ENCODE measurements at places on chromosomes 12 and 14. TPM values are rescaled to one million over a fixed set of nuclear protein-coding genes. Genes with fewer than 3 reads are reported as not detected.

SYNDIG1L gene
- 0.08 TPM for polyA plus RNA-seq

DTX1 gene
- 3.8 TPM for polyA plus RNA-seq

CIT gene
- 9.2 TPM for polyA plus RNA-seq

RDH16 gene
- 0.14 TPM for polyA plus RNA-seq

CMA1 gene
- polyA plus RNA-seq = not detected

TAC3 gene
- polyA plus RNA-seq = 0.39 TPM

CCDC198 gene
- polyA plus RNA-seq = 0.14 TPM

CCDC177 gene
- polyA plus RNA-seq = not detected

LRFN5 gene
- polyA plus RNA-seq = 5.6 TPM

FAR2 gene
- 20.0 TPM for polyA plus RNA-seq

KIF26A gene
- polyA plus RNA-seq = 10.5 TPM

DNA sequence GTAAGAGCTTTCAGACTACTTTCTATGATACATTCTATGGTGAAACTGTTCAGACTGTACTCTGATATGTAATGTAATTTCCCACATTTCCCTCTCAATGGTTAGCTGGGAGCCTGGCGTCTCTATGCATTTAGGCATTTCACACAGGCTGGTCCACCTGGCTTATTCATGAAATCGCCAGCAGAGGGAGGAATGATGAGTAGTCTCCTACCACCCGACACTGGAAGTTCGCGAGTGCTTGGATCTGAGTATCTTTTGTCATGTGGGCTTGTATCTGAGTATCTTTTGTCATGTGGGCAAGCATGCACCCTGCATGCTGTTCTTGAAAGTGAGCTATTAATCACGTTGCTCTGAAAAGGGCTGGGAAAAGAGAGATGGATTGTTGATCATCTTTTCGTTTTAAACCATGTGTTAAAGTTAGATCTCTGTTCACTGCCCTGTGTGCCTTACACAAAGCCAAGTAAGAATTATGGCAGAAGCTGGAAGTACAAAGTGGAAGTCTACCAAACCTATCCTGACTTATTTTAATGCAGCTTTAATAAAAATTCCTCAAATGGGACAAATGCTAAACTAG lies 235.0 kb downstream of the ATP23 start:
- DNase-seq = no peak

- DNase-seq = no peak
Measured at GRCh38 chr12:7241404-7242005, 52.0 kb downstream of the PEX5 start.

DNA sequence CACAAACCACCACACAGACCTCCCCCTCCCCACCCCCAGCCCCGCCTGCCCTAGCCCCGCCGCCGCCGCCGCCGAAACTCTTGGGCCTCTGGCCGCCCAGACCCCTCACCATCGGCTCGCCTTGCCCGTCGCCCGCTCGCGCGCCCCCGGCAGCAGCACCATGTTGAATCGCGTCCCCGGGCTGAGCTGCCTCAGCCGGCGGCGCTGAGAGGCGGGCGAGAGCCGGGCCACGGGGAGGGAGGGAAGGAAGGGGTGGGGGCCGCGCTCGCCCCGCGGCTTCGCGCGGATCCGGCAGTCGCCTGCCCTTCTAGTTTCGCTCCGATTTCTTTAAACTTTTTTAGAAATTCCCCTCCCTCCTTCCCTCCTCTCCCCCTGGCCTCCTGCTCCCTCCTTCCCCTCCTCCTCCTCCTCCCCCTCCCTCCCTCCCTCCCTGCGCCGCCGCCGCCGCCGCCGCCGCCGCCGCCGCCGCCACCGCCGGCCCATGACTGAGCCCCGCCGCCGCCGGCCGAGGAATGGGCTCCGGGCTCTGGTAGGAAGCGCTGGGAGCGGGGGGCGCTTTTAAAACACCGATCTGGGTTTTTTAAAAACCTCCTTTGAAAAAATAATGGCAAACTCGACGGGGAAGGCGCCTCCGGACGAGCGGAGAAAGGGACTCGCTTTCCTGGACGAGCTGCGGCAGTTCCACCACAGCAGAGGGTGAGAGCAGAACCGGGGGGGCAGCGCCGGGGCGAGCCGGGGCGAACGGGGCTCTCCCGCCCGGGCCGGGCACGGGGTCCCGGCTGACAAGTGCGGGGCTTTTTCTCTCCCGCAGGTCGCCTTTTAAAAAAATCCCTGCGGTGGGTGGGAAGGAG lies at the start of gene ARID2:
ARID2 (plus strand) TSS at position 474 of the 851 bp plus-strand sequence; CDS start at position 605, 131 bp downstream.
- peak; percentile 89 for DNase-seq

DNA sequence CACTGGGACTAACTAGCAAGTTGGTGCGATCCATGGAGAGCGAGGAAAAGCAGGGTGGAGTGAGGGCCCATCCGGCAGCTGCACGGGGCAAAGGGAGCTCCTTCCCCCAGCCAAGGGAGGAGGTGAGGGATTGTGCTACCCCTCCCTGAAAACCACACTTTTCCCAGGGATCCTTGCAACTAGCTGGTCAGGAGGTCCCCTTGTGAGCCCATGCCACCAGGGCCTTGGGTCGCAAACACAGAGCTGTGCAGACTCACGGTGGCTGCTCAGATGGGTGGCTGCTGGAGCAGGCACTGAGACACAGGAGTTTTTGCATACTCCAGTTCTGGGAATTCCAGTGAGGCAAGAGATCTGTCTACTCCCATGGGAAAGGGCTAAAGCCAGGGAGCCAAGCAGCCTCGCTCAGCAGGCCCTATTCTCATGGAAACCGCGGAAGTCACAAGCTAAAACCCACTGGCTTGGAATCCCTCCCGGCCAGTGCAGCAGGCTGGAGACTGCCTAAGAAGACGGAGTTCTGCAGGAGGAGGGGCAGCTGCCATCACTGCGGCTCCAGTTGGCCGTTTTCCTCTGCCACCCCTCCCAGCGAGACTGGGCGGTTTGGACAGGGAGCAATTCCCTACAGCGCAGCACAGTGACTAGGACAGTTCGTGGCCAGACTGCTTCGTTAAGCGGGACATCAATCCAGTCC lies 10.9 kb upstream of the ZNF705A start:
- peak; percentile 50 for DNase-seq

DNA sequence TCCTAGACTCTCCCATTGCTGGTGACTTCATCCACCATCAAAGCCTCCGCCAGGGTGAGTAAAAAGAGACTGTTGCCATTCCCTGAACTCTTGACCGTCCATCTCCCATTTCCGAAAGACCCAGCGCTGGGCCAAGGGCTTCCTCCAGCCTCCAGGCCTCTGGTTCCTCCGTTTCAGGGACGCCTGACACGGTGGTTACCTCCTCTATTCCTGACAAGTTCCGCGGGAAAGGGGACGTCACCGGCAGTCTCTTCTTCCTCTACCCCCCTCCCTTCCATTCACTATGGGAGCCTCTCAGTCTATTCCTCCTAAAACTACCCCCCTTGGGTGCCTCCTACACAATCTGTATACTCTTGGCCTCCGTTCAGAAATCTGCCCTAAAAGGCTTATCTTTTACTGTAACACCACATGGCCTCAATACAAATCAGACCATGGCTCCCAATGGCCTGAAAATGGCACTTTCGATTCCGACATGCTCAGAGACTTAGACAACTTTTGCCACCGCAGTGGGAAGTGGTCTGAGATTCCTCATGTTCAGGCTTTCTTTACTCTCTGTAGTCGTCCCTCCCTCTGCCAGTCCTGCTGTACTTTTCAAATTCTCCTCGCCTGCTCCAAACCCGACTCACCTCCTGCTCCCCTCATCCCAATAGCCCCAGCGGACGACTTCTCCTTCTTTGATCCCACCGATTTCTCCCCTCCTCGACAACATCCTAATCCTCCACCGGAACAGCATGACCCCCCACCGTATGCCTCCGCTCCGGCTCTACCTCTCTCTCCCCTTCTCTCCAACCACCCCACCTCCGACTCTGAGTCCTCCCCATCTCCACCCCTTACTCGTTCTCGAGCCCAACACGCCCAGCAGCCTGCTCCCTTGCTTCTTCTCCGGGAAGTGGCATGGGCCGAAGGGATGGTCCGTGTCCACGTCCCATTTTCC lies 70.4 kb downstream of the MOK start:
- no peak for DNase-seq

GRCh38 chr14:54200726-54201125 lies 196.1 kb upstream of the CDKN3 start:
- DNase-seq = no peak

GRCh38 chr12:95179011-95179410 lies 38.3 kb downstream of the FGD6 start:
- DNase-seq = no peak

DNA sequence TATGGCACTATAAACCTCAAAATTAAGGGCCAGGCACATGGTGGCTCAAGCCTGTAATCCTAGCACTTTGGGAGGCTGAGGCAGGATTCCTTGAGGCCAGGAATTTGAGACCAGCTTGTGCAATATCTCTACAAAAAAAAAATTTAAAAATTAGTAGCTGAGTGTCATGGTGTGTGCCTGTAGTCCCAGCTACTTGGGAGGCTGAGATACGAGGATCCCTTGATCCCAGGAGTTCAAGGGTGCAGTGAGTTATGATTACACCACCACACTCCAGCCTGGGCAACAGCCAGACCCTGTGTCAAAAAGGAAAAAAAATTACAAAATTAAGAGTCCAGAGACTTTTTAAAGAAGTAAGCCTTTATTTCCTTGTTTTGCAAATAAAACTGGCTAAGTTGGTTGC lies 1.8 kb upstream of the GCN1 start:
- DNase-seq = peak; percentile 7

GRCh38 chr14:30180219-30180618 lies 252.6 kb upstream of the PRKD1 start:
- peak; percentile 3 for DNase-seq

- no peak for DNase-seq
Measured at GRCh38 chr14:53064475-53064874, 88.6 kb downstream of the DDHD1 start.

DNA sequence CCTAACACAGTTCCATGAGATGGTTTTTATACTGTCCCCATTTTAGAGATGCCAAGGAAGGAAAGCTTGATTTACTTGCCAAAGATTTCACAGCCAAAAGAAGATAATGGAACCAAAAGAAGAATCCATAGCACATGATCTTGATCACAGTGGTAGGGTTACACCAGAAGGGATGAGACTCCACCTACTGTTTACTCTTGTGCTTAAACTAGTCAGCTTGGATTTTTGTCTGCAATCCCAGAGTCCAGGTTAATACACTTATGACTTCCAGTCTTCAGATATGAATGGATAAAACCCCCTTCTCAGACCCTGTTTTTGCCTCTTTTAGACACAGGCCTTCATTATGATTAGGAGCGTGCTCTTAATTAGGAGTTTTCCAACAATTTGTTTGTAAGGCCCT lies 454.2 kb downstream of the AEBP2 start:
- no peak for DNase-seq

GRCh38 chr14:45793081-45793480 lies 540.1 kb upstream of the MIS18BP1 start:
- DNase-seq = no peak

DNA sequence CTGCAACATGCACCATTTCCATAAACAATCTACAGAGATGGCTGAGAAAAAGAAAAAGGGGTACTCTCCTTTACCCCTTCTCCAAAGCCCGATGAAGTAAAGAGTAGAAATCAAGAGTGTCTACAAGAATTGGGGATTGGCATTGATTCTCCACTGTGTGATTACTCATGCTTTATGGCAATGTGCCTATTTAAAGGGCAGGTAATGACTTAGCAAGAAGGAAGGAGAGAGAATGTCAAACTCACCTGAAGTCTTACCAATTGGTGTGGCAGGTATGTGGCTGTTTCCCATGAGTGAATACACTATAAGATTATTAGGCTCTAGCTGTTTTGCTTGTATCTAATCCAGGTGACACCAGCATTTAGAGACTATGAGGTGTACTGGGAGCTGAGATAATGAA lies 275.3 kb downstream of the CCER1 start:
- no peak for DNase-seq

GRCh38 chr14:101137234-101137633 lies 233.7 kb upstream of the RTL1 start:
- DNase-seq = no peak

DNA sequence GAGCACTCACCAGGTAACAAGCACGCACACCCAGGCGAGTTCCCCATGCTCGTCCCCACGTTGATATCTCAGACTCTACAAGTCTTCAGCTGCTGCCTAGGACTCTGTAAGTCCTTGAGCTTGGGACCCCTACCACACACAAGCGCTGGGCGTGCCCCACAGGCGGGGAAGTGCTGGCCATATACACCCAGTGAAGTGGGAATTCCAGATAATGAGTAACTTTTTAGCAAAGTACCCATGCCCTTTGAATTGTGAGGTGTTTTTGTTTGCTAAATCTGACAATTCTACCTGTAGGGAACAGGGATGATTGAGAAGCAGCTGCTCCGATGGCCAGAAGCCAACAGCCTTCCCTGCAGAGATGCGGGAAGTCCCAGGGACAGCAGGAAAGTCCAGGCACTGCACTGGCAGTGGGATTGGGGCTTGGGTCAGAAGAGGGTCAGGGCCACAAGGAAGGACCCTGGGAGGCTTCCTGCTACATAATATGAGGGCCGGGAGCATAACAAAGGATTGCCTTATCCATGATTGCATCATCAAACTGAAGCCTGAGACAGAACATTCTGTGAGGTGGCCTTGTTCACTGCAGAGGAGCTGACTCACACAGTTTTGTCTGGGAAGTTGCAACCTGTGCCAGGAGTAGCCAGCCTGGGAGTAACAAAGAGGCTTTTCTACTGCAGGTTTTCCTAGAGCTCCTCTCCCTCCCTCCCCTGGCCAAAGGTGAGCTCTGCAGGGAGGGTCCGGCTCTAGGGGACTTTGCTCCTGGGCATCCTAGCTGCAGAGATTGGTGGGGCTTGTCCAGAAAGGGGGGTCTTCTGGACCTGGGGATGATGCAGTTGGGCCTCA lies 13.2 kb upstream of the SERPINA3 start:
- DNase-seq = peak; percentile 37

DNA sequence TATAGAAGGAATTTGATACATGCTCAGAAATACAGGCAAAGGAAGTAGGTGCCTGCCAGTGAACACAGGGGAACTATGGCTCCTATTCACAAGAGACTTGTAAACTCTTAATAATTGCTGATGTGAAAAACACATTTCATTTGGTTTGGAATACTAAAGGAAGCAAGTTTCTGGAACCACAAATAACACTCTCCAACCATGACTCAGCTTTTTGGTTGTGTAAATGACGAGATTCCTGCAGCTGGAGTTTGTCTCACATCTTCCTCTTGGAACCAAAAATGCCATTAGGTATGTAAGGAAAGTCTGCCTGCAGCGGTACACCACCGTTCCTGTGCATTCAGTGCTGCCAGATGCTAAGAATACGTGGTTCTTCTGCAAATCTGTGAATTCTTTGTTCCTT lies 4.5 kb upstream of the OR11H6 start:
- DNase-seq = no peak

DNA sequence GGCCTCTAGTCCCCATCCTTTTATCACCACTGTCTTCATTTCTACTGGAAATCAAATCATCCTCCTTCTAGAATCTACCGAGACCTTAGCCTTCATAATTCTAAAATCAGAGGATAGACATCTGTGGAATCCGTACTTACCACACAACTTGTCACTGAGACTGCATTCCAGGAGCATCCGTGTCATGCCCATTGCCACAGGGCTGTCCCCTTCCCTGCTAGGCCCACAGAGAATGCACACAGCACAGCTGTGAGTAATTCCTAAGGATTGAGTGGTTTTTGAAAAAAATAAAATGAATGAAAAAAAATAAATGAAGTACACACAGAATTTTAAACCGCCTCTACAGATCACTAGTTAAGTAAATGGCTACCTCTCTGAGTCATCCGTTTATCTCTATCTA lies 21.0 kb upstream of the MAGOHB start:
- no peak for DNase-seq

Measured in muscle of leg (tissue), 16 donors.